ENCODE measurements at places on chromosomes 13 and 19.
A peak's percentile ranks its signal among the peaks of the same experiment; 100 is the strongest.

DNA sequence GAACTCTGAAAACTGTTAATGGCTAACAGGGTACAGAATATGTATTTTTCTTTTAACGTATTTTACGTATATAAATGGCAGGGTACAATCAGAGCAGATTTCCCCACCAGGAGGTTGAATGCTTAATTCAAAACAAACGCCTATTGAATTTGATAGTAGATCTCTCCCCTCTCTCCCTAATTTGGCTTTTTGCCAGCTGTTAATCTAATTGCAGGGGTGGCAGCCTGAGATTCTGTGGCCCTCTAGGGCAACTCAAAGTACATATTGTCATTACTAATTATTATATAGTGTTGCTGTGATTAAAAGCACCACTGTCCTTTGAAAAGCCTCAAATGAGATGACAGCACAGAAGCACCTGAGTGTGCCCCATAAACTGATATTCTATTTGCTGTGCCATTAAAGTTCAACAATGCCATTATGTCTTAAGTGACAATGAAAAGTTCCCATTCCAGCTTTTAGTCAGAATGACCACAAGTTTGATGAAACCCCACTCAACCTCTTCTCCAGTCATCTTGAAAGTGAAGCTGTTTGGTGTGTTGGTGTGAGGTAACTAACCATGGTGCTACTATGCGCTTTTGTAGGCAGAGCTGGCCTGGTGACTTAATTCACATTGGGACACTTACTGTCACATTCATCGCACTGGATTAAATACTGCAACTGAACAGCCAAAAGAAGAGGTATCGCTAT lies 351.4 kb downstream of the KCNRG start:
- no peak for DNase-seq

DNA sequence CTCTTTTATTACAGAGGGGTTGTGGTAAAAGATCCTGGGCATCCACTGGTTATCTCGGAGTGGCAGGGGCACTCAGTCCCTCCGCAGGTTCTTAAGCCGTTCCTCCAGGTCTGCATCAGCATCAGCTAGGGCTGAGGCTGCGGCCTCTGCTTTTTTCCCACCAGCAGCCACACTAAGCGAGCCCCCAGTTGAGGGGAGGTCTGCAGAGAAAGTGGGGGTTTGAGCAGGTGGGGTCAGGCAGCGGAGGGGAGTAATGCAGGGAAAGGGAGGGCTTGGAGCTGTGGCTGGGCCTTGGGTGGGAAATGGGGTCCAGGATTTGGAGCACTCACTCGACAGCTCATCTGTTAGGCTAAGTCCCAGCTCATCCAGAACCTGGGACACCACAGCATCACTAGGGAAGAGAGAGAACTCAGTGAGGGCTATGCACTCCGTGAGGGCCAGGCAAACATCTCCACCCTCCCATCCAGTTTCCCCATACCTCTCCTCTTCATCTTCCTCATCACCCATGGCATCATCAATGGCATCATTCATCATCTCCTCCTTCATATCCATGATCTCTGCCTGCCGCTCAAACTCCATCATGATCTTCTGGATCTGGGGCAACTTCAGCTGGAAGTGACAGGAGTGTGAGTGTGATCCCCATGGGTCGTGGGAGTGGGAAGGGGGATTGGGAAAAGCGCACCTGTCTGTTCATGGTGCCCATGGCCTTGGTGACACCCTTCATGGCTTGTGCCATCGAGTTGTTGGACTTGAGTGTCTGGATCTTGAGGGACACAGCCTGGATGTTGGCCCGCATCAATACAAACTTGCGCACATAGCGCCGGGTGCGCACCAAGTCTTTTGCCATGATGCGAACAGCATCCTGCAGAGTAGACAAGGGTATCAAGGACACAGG lies 3.1 kb downstream of the CHMP2A start:
- no peak for DNase-seq

- peak; percentile 58 for DNase-seq
These were observed 95.9 kb upstream of the FREM2 start for GRCh38 chr13:38590796-38591507.

DNA sequence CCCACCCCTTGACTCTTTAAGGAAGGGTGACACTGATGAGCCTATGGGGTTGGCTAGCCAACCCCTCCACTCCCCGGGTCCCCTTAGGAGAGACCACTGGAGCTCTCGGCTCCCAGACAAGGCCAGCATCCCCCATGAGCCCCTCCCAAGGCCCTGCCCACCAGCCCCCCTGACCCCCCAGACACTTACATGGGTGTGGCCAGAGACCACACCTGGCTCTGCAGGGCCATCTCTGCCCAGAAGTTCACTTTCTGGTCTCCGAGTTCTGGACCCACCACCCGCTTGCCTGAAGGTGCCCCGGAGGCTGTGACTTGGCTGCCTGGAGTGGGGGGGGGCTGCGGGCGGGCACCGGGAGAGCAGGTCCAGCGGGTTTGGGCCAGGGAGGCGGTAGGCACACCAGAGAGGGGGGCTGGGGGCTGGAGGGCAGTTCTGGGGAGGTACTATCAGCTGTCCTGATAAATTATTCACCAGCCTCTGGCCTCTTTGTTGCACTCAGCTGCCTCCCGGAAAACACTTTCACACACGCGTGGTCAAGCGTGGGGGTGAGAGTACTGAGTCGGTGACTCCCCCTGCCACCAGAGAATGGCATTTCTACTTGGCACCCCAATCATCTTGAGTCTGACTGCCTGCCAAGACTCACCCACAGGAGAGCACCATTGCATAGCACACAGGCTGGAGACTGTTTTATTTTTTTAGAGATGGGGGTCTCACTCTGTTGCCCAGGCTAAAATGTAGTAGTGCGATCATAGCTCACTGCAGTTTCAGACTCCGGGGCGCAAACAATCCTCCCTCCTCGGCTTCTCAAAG lies at the start of gene PALM3:
Gene PALM3 (minus strand): TSS at position 326 of the 807 bp plus-strand sequence. CDS start 96 bp downstream, at position 230.
- DNase-seq = no peak

DNA sequence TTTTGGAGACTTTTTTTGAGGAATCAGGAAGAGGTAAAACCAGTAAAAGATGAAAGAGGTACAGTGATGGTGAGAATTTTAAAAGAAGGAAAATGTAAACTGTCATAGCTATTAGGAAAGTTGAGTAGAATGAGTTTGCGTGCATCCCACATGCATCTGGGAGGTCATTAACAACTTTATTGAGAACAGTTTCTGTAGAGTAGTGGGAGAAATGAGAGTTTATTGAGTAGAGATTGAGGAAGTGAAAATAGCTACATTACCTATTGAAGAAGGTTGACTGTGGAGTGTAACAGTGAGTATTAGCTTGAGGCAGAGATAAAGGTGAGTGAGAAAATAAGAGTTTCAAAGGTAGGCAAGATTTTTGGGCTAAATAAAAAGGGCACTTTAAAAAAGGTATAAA lies 38.7 kb downstream of the BRCA2 start:
- no peak for DNase-seq

- DNase-seq = no peak
These were observed 12.8 kb upstream of the NANOS3 start for GRCh38 chr19:13864046-13864666.

DNA sequence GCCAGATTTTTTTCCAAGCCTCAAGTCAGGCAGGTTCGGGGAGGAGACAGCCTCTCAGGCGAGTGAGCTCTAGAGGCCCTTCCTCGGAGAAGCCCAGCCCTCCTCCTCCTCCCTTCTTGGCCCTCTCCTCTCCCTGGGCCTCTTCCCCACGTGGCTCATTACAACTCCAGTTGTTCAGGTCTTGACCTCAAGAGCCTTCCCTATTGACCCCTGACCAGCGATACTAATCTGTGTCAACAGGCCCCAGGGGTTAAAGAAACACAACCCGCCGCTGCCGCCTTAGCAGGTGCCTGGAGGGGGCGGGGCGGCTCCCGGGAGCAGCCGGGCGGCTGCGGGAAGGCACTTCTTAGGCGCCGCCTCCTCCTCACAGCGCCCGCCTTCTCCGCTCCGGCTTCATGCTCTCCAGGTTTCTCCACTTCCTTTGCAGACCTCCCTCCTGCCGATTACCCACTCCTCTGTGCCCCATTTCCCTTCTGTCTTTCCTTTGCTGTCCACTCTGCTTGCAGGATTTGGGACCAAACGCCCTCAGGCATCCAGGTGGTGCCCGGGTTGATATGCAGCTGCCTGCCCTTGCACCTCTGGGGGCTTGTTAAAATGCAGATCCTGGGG lies 51.0 kb downstream of the LYL1 start:
- DNase-seq = peak; percentile 29

GRCh38 chr13:30125422-30126073 lies 181.8 kb downstream of the KATNAL1 start:
- DNase-seq = peak; percentile 92

- no peak for DNase-seq
These were observed 42.7 kb upstream of the GAS6 start for GRCh38 chr13:113906571-113906970.

DNA sequence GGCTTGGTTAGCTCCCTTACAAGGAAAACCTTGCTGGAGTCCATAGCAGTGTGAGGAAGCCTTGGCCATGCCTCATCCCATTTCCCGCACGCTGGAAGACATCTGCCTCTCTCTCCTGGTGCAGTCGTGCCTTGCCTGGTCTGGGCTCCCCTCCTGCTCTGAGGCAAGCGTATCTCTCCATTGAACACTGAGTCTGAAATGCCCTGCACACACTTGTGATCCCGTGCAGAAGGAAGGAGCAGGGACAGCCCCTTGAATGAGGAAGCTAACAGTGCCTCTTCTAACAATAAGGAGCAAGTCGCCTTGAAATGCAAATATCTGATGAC lies 407 bp upstream of the ZNF440 start:
- no peak for DNase-seq

- DNase-seq = no peak
These were observed 68.3 kb upstream of the MCF2L start for GRCh38 chr13:112900691-112901091.

GRCh38 chr13:25683662-25684370 lies 312.0 kb downstream of the ATP8A2 start:
- DNase-seq = no peak

DNA sequence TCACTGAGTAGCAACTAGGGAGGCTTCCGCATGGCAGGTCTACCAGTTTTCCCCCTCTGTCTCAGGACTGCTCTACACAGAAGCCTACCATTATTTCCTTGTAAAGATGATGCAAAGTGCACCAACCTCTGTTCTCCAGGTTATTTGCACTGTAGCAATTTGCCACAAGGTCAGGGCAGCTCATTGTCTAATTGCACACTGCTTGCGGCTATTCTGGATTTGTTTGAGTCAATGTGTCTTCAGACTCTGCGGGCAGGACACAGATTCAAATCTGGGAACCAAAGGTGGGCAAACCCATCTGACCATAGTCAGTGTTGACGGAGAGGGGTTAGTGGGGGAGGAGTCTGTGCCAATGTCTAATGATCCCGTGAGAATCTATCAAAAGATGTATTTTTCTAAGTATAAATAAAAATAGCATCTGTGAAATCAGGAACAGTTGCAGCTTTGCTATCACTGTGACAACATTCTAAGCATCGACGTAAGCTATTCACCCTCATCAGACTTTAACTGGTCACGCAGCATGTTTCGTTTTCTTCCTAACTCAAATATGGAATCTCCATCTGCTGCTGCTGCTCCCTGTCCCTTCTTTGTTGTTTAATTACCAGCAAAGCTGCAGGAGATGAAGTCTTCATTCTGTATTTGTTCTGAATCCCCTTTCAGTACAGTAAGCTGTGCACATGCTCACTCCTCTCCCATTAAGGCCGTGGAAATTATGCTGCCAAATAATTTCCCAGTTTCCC lies 26.4 kb downstream of the CYSLTR2 start:
- DNase-seq = no peak

- no peak for DNase-seq
These were observed 653.3 kb downstream of the DIAPH3 start for GRCh38 chr13:59510386-59510785.

- no peak for DNase-seq
These were observed 56.9 kb downstream of the NFIC start for GRCh38 chr19:3423183-3423829.

DNA sequence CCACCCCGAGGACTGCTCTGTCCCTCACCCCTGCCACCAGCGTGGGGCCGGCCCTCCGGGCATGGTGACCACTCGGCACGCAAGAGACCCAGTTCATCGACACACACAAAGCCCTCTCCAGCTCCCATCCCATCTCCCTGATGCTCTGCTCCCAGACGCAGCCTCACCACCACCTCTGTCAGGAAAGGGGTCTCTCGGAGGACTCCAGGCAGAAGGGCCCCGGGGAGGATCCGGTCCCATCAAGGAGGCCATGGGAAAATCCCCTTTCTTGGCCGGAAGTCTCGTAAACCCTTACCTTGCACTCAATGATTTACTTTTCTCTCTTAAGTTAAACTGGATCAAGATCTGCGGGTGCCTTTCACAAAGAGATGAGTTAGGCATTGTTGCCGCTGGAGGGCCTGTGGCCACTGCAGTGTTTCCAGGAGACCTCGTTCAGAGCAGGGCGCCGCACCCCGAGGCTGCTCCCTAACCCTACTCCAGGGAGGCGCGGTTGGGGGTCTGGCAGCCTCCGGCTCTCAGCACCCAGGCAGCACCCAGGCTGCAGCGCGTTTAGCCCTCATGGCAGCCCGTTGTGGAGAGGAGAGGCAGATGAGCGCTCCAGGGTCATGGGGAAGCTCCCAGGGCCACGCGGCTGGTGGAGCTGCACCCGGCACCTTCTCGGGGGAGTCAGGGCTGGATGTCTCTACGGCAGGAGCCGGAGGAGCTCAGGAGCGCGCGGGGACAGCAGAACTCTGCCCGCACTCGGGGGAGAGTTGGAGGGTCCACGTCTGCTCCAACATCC lies 31.0 kb downstream of the C2CD4C start:
- DNase-seq = peak; percentile 22

- peak; percentile 50 for DNase-seq
These were observed 6.4 kb upstream of the DMWD start for GRCh38 chr19:45798995-45799517.

GRCh38 chr13:99886706-99887105 lies 84.9 kb downstream of the ZIC5 start:
- no peak for DNase-seq

DNA sequence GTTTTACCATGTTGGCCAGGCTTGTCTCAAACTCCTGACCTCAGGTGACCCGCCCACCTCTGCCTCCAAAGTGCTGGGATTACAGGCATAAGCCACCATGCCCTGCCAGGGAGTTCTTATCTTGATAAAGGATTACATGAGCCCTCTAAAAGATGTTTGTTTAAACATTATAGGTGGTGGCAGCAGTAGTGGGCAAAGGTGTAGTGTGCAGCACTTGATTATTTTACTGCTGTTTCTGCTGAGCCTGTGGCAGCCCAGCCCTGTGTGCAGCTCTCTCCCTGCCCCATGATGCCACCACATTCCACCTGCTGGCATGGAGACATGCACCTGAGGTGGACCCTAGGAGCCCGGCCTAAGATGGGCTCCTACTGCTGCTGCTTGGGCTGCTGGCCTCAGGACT lies 54.0 kb downstream of the ZNF429 start:
- no peak for DNase-seq

DNA sequence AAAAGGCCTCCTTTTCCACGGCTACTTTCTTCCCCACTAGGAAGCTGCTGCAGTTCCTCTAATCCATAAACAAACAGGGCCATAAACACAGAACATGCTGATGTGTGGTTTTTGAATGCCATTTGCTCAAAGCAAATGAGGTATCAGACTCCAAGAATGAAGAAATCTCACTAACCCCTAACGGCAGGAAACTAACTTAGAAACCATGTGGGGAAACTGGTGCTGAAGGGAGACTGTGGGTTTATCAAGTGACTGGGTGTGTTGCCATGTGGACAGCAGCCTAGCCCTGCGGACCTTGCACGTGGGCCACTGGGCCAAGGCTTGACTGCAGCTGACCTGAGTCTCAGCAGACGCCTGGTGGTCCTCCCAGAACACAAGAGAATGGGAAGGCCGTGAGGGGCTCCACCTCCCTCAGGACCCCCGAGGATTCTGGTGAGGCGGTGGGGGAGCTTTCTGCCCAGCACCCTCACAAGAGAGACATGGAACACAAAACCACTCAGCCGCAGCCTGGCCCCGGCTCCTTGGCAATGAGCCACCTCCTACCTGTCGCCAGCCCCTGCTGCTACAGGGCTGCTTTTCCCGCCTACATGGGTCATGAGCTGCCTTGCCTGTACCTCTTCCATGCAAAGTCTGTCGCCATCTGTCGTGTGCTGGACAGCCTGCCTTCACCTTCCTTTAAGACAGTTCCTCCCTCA lies 10.6 kb downstream of the SLC15A1 start:
- no peak for DNase-seq
